ENCODE measurements at places on chromosomes 2 and 18.
A peak's percentile ranks its signal among the peaks of the same experiment; 100 is the strongest.

- no peak for DNase-seq
Measured at GRCh38 chr18:59298871-59299270, 19.6 kb downstream of the CPLX4 start.

DNA sequence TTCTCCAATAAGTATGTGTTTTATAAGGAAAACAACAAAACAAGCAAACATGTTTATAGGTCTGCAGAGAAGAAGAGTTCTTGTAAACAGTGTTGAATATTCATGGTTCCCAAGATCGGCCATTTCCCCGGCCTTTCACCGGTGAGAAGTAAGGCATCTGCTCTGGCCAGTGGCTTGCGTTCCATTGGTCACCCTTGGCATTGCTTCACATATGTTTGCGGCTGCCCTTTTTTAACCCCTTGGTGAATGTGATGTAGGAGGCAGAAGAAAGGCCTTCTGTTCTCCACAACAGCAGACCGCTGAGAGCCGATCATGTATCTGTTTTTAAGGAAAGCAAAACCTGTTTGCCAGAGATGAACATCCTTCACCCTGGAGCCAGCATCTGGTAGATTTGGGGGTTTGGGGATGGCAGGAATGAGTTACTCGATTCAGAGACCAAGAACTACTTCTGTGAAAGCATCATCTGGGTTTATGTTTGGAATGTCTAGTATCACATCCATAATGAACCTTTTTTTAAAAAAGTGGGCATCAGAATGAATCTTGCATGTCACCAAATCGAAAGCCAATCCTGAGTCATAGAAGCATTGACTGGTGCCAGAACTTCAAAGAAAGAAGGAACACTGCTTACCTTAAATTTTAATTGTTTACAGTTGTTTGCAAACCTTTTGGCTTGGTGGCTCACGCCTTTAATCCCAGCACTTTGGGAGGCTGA is 112.3 kb downstream of the AGAP1 start:
- no peak for DNase-seq

DNA sequence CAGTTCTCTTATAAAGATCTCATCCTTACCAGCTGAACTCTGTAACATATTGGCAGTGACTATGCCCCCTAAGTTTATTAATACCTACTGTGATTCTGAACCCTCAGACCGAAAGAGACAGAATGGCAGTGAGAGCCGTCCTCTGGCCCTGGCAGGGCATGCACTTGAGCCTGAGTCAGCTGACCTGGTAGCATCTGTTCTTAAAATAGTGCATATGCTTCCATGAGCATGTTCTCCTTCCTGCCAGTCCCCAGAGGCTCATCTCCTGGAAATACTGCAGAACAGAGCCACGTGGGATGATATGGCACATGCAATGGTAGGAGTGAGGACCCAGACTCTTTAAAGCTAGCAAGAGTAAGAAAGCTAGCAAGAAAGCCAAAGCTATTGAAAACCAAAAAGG is 59.0 kb downstream of the RASGRP3 start:
- no peak for DNase-seq

DNA sequence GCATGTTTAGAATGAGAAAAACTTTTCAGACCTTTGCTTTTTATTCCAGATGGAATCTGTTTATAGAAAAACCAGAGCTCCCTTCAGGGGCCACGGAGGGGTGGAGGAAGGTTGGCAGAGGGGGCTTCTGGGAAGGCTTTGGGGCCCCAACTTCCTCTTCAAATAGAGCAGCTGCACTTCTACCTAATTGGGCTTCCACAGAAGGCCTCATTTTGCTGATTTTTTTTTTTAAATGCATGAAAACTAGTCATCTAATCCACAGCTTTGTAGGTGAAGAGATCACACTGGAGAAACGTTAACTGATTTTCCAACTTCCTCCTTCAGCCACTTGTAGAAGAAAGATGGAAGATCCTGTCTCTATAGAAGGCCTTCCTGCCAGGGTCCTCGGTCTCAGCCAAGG is 181.8 kb downstream of the BCL11A start:
- DNase-seq = no peak

- DNase-seq = peak; percentile 57
Measured at GRCh38 chr2:95025406-95026319, at the start of gene MAL. Gene MAL (plus strand): TSS chr2:95025708. CDS start chr2:95025793, 85 bp downstream.

GRCh38 chr18:23776306-23776705 is 87.1 kb downstream of the LAMA3 start:
- DNase-seq = no peak

- DNase-seq = no peak
Measured at GRCh38 chr2:151299920-151300539, 10.6 kb upstream of the NMI start.
